ENCODE measurements at places on chromosomes 4 and X. TPM values are rescaled to one million over a fixed set of nuclear protein-coding genes. Genes with fewer than 3 reads are reported as not detected.

USP17L26 gene
- total RNA-seq = not detected

ENPP6 gene
- not detected for total RNA-seq

PABPC4L gene
- total RNA-seq = 0.11 TPM

XG gene
- total RNA-seq = not detected

COX7B2 gene
- 0.45 TPM for total RNA-seq

ATP6AP1 gene
- total RNA-seq = 88.8 TPM

ARMCX1 gene
- 27.2 TPM for total RNA-seq

GAGE12H gene
- 25.4 TPM for total RNA-seq

PLK4 gene
- total RNA-seq = 13.7 TPM

GUCY1A1 gene
- 0.24 TPM for total RNA-seq

NFKB1 gene
- total RNA-seq = 30.3 TPM

GRCh38 chrX:102712981-102713625 is 855 bp downstream of the GPRASP2 start:
- peak; percentile 64 for DNase-seq

GRCh38 chr4:114874321-114874720 is 239.1 kb downstream of the NDST4 start:
- DNase-seq = no peak

- no peak for DNase-seq
Measured at GRCh38 chrX:24184018-24184417, 34.5 kb downstream of the ZFX start.

GRCh38 chrX:38437093-38437492 is 84.7 kb downstream of the OTC start:
- no peak for DNase-seq

- no peak for DNase-seq
Measured at GRCh38 chr4:58411904-58412303, 1301.7 kb upstream of the IGFBP7 start.

DNA sequence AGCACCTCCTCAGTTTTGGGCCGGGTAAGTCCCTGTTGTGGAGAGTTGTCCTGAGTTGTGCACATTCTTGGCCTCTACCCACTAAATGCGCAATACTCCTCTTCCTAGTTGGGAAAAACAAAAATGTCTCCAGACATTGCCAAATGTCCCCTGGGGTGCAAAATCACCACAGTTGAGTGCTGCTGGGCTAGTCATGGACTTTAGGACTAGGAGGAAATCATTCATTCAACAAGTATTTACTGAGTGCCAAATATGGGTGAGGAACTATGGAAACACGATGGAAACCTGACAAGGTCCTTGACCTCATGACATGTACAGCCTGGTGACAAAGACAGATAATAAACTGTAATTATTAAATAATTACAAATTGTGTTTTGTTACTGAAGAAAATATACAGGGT is 71.6 kb downstream of the STX18 start:
- no peak for DNase-seq

DNA sequence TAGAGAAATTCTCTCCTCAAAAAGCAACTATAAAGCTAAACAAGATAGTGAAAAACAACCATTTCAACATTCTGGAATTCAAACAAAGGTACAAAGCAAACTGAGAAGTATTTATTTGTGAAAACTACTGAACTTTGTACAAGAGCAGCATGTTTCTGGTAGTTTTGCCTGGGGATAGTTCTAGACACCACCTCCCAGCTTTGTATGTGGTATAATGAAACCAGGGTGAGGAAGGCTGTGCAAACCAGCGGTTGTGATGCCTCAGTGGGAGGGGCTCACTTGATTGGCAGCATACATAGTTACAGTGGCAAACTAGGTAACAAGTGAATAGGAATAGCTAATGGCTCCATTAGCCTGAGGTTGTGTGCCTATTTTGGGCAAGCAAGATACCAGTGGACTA is 18.6 kb upstream of the FRMD7 start:
- DNase-seq = no peak

DNA sequence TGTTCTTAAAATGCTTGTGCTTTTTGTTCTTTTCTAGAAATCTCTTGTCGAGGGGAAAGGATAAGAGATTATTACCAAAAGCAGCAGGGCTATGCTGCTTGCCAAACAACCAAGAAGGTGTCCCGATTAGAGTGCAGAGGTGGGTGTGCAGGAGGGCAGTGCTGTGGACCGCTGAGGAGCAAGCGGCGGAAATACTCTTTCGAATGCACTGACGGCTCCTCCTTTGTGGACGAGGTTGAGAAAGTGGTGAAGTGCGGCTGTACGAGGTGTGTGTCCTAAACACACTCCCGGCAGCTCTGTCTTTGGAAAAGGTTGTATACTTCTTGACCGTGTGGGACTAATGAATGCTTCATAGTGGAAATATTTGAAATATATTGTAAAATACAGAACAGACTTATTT is 81.5 kb upstream of the PACRGL start:
- no peak for DNase-seq

DNA sequence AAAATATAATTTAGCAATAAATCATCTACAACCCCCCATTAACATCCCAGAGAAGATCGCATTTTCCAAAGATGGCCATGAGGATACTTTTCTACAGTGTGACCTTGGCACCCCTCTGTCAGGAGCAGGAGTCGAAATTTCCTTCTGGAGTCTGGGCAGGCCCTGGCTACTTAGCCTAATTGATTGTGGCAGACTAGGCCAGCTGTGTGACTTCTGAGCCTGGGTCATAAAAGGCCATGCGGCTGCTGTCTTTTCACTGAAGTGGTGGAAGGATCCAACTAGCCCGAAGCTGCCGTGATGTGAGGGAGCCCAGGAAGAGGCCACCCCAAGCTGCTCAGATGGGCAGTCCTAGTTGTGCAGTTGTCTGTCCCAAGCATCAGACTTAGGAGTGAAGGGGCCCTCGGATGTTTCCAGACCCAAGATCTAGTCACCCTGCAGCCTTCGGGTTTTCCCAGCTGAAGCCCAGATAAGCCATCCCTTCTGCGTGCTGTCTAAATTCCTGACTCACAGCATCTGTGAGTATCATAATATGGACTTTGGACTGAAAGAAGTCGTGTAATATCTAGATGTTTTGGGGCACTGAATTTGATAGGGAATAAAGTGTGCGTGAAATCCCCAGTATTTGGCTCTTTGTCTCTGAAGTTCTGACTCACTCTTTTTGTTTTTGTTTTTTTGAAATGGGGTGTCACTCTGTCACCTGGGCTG is 21.0 kb downstream of the PDK3 start:
- DNase-seq = no peak

GRCh38 chr4:8070736-8071718 is 87.6 kb downstream of the ABLIM2 start:
- DNase-seq = no peak

- DNase-seq = peak; percentile 38
Measured at GRCh38 chrX:39149761-39150160, 348.5 kb downstream of the MID1IP1 start.

GRCh38 chr4:83082777-83083176 is 31.8 kb downstream of the PLAC8 start:
- DNase-seq = no peak

DNA sequence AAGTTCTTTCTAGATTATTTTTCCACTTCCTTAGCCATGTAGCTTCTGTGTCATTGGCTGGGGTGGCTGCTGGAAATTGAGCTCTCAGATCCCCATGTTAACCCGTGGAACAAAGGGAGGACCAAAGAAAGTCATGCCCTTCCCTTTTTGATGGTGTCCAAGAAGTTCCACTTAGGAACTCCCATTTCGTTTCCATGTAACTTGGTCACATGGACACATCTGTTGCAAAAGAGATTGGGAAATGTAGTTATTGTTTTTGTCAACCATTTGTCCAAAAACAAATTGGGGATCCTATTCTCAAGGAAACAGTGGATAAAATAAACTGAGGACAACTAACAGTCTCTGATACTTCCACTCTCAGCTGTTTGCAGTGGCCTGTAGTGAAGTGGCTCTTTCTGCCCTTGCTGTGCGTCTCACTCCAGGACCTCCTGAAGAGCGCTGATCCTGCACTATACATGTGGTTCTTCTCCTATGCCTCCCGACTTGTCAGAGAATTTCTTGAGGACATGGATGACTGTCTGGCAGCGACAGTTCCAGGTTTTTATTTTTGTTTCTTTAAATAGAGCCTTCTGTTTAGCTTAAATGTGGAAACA is 125.3 kb upstream of the LNX1 start:
- no peak for DNase-seq

- peak; percentile 71 for DNase-seq
Measured at GRCh38 chrX:119067023-119067739, 5.6 kb upstream of the CT47C1 start.

- no peak for DNase-seq
Measured at GRCh38 chr4:122119739-122120138, 32.4 kb upstream of the BLTP1 start.

- DNase-seq = peak; percentile 4
Measured at GRCh38 chrX:20472148-20472547, 205.4 kb upstream of the RPS6KA3 start.

- peak; percentile 15 for DNase-seq
Measured at GRCh38 chrX:132489578-132490419, 961 bp upstream of the MBNL3 start.

DNA sequence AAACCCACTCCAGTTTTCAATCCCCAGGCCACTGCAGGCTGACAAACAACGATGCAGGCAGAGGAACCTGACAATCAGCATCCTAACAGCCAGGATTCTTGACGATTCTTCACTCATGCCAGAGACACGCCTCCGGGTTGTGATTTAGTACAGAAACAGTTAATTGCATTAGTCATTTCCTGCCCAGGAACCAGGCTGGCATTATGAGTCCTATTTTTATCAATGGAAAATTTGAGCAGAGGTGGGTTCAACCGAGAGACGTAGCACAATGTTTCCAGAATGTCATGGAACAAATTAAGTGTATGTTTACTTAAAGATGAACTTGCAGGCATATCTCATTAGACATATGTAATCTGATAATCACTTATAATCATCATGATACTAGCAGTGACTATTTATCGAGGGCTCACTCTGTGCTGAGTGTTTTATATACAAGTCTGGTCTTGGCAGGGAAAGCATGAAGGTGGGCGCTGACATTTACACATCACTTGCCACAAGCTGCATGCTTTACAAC is 159.7 kb downstream of the NSUN7 start:
- DNase-seq = peak; percentile 28

DNA sequence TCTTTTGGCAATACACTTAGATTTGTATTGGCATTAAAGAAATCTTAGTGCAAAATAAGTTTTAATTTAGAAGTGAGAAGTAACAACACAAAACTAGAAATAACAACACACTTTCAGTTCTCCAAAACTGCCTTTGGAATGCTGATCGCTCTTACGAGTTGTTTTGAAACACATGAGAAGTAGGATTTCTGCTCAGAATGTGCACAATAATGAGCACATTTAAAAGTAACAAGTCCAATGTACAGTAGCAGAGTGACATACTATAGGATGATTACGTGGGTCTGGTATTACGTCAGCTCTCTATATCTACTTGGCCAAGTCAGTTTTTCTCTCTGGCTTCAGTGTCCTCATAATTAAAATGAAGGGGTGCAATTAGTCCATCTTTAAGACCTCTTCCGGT is 164.8 kb downstream of the CHM start:
- DNase-seq = no peak

DNA sequence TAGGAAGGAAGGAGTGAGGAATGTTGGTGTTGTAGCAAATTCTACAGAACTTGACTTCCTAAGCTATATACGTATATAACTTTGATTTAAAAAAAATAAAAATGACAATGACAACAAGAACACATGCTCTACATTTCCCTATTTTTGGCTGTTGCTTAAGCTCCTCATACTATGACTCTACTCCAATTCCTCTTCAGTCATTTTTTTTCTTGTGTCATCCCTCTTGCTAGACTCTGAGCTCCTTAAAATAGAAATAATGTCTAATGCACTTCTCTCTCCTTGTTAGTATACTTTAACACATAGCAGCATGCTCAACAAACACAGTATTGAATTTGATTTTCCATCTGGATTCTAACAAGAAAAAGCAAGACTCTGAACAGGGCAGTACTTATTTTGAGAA is 144.0 kb downstream of the HDX start:
- no peak for DNase-seq

DNA sequence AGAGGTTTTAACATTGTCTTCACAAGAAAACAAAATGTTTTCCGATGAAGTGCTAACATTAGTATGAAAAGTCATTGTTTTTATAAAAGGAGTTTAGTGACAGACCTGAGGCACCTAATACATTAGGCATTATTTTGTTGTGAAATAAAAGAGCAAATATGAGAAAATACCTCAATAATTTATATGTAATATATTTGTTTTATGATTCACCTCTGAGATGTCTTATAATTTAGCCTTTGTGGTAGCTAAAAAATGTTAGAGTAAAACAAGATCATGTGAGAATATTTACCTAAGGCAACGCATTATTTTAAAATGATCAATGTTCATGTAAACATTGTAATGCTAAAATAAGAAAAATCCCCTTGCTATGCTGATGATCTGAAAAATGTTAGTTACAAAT is 100.9 kb upstream of the WDFY3 start:
- DNase-seq = no peak

DNA sequence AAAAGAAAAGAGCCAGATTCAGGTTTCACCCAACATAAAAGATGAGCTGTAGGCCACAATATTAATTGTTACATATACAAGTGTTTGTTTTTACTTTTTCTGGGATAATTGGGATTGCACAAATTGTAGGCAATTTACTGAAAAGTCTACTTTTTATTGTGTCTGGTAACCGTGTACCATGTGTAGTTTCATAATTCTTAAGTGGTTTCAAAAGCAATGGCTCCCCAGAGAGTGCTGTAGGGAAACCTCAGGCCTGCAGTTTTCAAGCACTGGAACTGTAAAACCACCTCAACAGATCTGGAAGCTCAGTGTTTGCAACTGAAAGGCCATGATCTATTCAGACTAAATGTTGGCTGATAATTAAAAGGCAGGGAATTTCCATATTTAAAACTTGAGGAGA is 53.9 kb upstream of the MMAA start:
- DNase-seq = no peak

- no peak for DNase-seq
Measured at GRCh38 chrX:45592101-45592500, 391.4 kb upstream of the DIPK2B start.

- DNase-seq = no peak
Measured at GRCh38 chr4:3286335-3287175, 6.3 kb upstream of the RGS12 start.

- DNase-seq = no peak
Measured at GRCh38 chr4:118035309-118035708, 1.0 kb downstream of the NDST3 start.

DNA sequence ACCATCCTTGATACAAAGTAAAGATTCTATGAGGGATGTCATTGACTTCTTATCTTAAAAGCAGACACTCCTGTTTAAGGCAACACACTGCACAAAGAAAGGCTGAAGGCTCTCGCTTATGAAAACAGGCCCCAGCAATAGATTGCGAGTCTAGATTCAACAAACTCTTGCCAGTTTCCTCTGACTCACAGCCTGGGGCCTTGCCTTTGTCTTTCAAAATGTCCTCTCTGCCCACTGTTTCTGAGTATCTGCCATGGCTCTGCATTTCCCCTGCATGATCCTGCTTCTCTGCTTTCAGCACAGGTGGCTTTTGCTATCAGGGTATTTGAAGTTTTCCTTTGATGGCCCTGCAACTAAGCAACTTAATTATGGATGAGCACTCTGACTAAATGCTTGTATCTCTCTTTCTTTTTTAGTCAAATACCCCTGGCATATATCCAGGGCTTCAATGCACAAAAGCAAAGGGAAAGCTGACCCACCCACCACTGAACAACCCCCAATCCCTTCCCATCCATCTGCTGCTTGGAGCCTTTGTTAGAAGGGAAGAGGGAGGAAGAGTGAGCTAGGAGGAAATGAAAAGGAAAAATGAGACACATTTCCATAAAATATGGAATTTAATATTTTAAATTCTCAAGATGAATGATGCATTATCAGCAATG is 32.2 kb downstream of the NDP start:
- no peak for DNase-seq
